IMR-90 (cell line): ENCODE measurements at places on chromosomes 3 and 15. TPM values are rescaled to one million over a fixed set of nuclear protein-coding genes. Genes with fewer than 3 reads are reported as not detected.

The SEMA3B gene
- 3.9 and 4.3 TPM in 2 replicates for total RNA-seq

The IL5RA gene
- total RNA-seq = not detected in 2 replicates

The IQCF5 gene
- not detected in 2 replicates for total RNA-seq

The AP2M1 gene
- 855 and 876 TPM in 2 replicates for total RNA-seq

GRCh38 chr15:39388118-39388517 is 192.8 kb upstream of the THBS1 start:
- no peaks in the 10 kb centered on the region for H3K27me3 ChIP-seq
- H3K27ac ChIP-seq = no peak overlapping the region
- H3K4me3 ChIP-seq = no peak overlapping the region
- no peaks in the 10 kb centered on the region for H3K36me3 ChIP-seq
- H3K4me1 ChIP-seq = peaks cover 2% of the 10 kb centered on the region; the same call in 1 of the 2 replicates

DNA sequence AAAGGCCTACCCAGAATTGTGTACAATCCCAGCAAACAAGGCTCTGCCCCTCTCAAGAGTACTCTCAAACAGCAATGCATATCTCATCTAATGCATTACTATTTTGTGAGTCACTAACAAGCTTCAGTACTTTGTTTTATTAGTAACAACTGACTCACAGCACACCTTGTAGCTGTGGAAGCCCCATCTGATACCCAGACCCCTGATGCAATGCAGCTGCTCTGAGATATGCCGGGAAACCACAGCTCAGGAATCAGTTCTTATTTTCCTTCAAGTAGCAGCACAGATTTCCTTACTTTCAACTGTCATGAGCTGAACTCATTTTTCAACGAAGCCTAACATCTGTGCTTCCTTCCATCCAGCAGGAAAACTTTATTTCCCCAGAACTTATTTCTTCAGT is 37.8 kb downstream of the CCNL1 start:
- H3K4me1 ChIP-seq = peaks cover 10% of the 10 kb centered on the region
- H3K27ac ChIP-seq = no peak overlapping the region
- H3K4me3 ChIP-seq = no peak overlapping the region
- no peaks in the 10 kb centered on the region for H3K36me3 ChIP-seq
- DNase-seq = peak; percentile 99

- H3K4me1 ChIP-seq = no peaks in the 10 kb centered on the region; the same call in 1 of the 2 replicates
- H3K27me3 ChIP-seq = no peaks in the 10 kb centered on the region
- peak; percentile 4 for DNase-seq
- H3K4me3 ChIP-seq = no peak overlapping the region
- H3K36me3 ChIP-seq = no peaks in the 10 kb centered on the region
Measured at GRCh38 chr3:5264896-5265770, 77.6 kb downstream of the EDEM1 start.

- H3K36me3 ChIP-seq = no peaks in the 10 kb centered on the region
- no peaks in the 10 kb centered on the region for H3K4me1 ChIP-seq
- no peaks in the 10 kb centered on the region for H3K27me3 ChIP-seq
- no peak for DNase-seq
- no peak overlapping the region for H3K4me3 ChIP-seq
Measured at GRCh38 chr3:110756705-110757104, 314.9 kb upstream of the NECTIN3 start.

- no peaks in the 10 kb centered on the region for H3K27me3 ChIP-seq
- DNase-seq = no peak
- H3K36me3 ChIP-seq = no peaks in the 10 kb centered on the region
- H3K27ac ChIP-seq = no peak overlapping the region
- H3K4me1 ChIP-seq = peaks cover 14% of the 10 kb centered on the region
Measured at GRCh38 chr3:52896151-52896550, 1.2 kb downstream of the STIMATE start.

DNA sequence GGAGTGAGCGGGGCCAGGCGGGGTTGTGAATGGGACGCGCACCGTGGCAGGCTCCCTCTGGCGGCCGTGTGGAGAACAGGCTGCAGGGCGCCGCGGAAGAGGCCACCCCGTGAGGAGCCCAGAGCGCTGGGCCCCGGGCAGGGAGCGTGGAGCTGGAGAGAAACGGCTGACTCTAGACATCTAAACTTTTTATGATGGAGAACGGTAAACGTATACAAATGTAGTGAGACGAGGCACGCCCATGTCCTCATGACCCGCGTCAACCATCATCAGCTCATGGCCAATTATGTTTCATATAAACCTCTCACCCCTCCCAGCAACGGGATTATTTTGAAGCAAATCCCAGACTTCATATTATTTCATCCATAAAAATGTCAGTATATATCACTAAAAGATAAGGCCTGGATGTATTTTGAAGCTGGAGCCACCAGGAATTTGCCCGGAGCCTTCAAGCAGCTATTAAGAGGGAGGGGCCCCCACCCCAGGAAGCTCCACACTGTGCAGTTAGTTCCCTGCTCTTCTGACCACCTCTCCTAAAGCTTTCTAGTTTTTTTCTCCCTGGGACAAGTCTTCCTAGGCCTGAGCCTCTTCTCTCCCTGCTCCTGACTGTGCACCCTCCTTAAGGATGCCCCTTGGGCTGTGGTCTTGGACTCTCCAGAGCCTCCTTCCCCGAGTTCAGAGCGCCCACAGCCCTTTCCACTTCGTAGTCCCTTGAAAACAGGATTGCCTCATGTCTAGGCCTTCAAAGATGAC is 149.5 kb downstream of the SMAD6 start:
- H3K27me3 ChIP-seq = no peaks in the 10 kb centered on the region
- no peak overlapping the region for H3K4me3 ChIP-seq
- H3K27ac ChIP-seq = peak overlapping the region; percentile 9; the same call in 1 of the 2 replicates
- peaks cover 11% of the 10 kb centered on the region for H3K4me1 ChIP-seq
- DNase-seq = peak; percentile 70

DNA sequence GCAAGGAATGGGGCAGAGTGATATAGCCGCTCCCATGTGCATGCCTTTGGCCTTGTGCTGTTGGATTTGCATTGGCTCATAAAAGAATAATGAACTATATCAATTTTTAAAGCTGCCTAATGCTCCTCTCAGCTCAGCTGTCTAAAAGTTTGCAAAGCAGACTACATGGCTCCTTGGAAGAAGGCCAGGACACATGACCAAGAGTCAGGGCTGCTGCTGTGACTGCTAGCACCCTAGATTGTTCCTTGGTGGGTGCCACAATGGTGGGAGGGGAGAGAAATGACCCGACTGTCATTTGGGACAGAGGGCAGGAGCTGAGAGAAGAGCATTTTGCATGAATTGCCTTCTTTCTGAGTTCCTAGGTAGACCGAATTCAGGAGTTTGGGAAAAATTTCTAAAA is 307.9 kb downstream of the PDCD6IP start:
- H3K27me3 ChIP-seq = no peaks in the 10 kb centered on the region
- no peaks in the 10 kb centered on the region for H3K36me3 ChIP-seq
- H3K4me3 ChIP-seq = no peak overlapping the region
- no peak for DNase-seq
- H3K4me1 ChIP-seq = no peaks in the 10 kb centered on the region

DNA sequence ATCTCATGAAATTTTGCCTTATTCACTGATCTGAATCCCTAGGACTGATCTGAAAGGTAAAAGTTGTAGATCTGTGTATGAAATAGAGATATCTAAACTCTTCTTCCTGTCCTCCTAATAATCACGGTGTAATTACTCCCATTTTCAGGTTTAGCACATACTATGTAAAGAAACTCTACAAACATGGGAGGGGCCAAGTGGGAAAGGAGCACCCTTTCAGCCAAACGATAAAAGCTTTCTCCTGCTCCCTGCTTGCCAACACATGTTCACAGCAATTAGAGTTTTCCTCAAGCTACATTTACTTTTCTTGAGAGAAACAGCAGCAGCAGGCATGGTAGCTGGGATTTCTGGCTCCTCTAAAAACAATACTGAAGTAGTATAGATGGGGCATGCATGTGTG is 71.6 kb downstream of the CHAC1 start:
- no peaks in the 10 kb centered on the region for H3K27me3 ChIP-seq
- peaks cover 9% of the 10 kb centered on the region for H3K4me1 ChIP-seq

DNA sequence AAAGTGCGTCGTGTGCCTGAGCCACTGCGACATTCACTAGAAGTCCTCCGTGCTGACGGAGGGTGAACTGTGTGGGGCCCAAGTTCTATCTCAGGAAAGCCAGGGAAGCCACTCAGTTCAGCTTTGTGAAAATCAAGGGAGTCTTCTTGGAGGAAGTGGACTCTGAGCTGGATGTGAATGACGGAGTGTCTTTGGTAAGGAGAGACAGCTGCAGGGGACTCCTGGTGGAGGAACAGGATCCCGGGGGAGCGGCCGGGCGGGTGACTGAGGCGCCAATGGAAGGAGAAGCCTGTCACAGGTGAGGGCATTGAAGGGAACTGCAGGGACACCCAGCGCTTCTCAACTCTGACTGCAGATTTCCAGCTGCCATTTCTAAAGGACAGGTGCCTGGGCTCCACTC is 75.6 kb downstream of the APBA2 start:
- no peak overlapping the region for H3K4me3 ChIP-seq
- H3K27ac ChIP-seq = peak overlapping the region; percentile 31; the same call in 1 of the 2 replicates
- no peaks in the 10 kb centered on the region for H3K27me3 ChIP-seq

GRCh38 chr3:15787941-15788340 is 9.8 kb downstream of the ANKRD28 start:
- no peak overlapping the region for H3K4me3 ChIP-seq
- no peak for DNase-seq
- no peaks in the 10 kb centered on the region for H3K27me3 ChIP-seq

GRCh38 chr15:42719043-42719442 is 17.9 kb downstream of the CDAN1 start:
- H3K27ac ChIP-seq = no peak overlapping the region
- no peak for DNase-seq
- H3K36me3 ChIP-seq = peaks cover 35% of the 10 kb centered on the region
- peaks cover 5% of the 10 kb centered on the region for H3K4me1 ChIP-seq
